ENCODE measurements at places on chromosomes 12 and 14.
A peak's percentile ranks its signal among the peaks of the same experiment; 100 is the strongest.

DNA sequence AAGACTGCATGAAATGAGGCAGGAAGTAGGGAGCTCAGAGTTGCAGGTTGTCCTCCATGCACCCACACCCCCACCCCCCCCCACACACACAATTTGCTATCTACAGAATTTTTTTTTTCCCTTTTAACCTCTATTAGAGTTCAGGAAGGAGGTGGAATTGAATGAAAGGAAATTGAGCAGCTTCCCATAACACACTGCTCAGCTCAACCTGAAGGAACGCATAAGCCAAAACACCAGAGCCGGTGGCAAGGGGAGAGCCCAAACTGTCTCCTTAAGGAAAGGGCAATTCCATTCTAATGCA is 74.1 kb downstream of the NUAK1 start:
- no peak for DNase-seq

DNA sequence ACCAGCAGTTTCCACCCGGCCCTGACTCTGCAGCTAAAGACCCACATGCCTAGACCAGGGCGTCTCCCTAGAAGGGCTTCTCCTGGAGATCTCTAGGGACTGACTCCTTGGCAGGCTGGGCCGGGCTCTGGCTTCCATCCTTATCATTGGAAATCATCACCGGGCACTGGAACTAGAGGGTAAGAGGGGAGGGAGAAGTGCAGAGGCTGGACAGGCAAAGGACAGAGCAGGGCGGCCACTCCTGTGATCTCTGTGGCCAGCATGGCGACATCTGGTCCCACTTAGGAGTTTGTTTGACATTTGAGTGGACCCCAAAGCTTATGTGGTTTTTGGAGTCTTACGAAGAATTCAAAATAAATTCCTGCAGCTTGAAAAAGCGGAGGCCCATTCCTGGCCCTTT is 7.1 kb downstream of the LTBP2 start:
- DNase-seq, result no peak

GRCh38 chr14:101920271-101920670 is 44.1 kb upstream of the DYNC1H1 start:
- DNase-seq, result no peak

- peak; percentile 42 for DNase-seq
Measured at GRCh38 chr12:66361703-66362102, 59.4 kb downstream of the HELB start.

- peak; percentile 93 for DNase-seq
Measured at GRCh38 chr14:86357876-86358275, 827.9 kb downstream of the FLRT2 start.

- DNase-seq, result no peak
Measured at GRCh38 chr14:103650213-103650612, 21.2 kb downstream of the KLC1 start.
